Tracheal epithelial cell (primary cell): ENCODE measurements at places on chromosomes 5 and 9. TPM values are rescaled to one million over a fixed set of nuclear protein-coding genes. Genes with fewer than 3 reads are reported as not detected.

Gene ANKRD55
- not detected in 2 replicates for total RNA-seq

Gene TAF11L7
- total RNA-seq: not detected in 2 replicates

Gene GPR150
- total RNA-seq: 0.24 and 1.1 TPM in 2 replicates

Gene PRRT1B
- not detected in 2 replicates for total RNA-seq

Gene TAF11L5
- total RNA-seq: not detected in 2 replicates

Gene TICAM2
- total RNA-seq: 0.43 and 0.72 TPM in 2 replicates

Gene SLC4A9
- 0.21 TPM in 1 of 2 replicates, not detected in the other for total RNA-seq

Gene CXCL14
- 1.1 and 1.7 TPM in 2 replicates for total RNA-seq

Gene TAF1L
- under 0.01 TPM in 2 replicates for total RNA-seq

Gene FAM81B
- not detected in 2 replicates for total RNA-seq

Gene GABRA1
- not detected in 2 replicates for total RNA-seq

Gene ACER2
- total RNA-seq: 7.7 and 9.4 TPM in 2 replicates

Gene SEMA6A
- total RNA-seq: 1.7 and 7.2 TPM in 2 replicates

Gene CCL21
- not detected in 2 replicates for total RNA-seq

Gene CXXC5
- 16.4 and 47.0 TPM in 2 replicates for total RNA-seq

Gene TDRD7
- total RNA-seq: 3.2 and 7.5 TPM in 2 replicates

Gene SPINK13
- not detected in 2 replicates for total RNA-seq

Gene EXOSC2
- total RNA-seq: 29.4 and 35.2 TPM in 2 replicates

Gene TCERG1
- total RNA-seq: 21.9 and 43.3 TPM in 2 replicates

Gene CCDC127
- total RNA-seq: 3.0 and 3.6 TPM in 2 replicates

Gene GLRX
- total RNA-seq: 10.7 and 37.1 TPM in 2 replicates

Gene CKMT2
- not detected in 2 replicates for total RNA-seq

Gene AGXT2
- under 0.01 TPM in 1 of 2 replicates, not detected in the other for total RNA-seq

Gene GFPT2
- total RNA-seq: under 0.01 and 0.48 TPM in 2 replicates

Gene JAKMIP2
- not detected in 2 replicates for total RNA-seq
